Fibroblast of mammary gland (primary cell): ENCODE measurements at places on chromosomes 11 and 22.

DNA sequence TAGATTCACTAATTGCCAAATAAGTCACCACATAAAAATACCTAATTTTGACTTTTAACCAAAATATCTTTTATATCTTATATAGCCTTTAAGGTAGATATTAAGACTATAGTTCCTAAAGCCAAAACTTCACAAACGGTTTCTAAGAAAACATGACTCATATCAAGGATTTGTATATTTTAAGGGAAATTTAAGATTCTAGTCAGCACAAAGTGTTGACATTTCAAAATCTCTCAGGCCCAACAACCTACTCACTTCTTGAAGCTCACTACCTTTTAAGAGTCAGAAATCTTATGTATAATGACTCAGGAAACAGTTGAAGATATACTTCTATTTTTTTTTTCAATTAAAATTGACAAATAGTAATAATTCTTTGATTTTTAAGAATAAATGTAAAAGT lies 221.9 kb downstream of the SBF2 start:
- DNase-seq: peak; percentile 53

DNA sequence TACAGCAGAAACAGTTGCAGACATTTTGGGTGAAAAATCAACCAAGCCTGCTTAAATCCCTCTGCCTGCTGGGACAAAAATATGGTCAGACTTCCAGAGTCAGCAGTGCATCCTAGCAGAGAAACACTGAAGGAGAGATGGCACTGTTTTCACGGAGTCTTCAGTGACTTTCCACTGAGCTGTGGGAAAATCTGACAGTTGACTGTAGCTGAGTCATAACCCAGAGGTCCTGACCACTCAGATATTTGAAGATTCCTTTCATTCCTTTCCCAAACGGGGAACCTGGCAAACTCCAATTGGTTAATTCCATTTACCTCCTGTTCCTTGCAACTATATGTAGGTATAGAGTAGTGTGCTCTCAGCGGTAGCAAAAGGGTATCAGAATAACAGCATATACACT lies 20.9 kb upstream of the UPB1 start:
- DNase-seq: peak; percentile 74

GRCh38 chr11:1073261-1073724 lies 1.4 kb upstream of the MUC2 start:
- peak; percentile 32 for DNase-seq

- DNase-seq: peak; percentile 90
These were observed 16.9 kb downstream of the TSPAN4 start for GRCh38 chr11:859394-860131.

GRCh38 chr11:73359930-73360742 lies 16.1 kb upstream of the RELT start:
- DNase-seq: peak; percentile 54

DNA sequence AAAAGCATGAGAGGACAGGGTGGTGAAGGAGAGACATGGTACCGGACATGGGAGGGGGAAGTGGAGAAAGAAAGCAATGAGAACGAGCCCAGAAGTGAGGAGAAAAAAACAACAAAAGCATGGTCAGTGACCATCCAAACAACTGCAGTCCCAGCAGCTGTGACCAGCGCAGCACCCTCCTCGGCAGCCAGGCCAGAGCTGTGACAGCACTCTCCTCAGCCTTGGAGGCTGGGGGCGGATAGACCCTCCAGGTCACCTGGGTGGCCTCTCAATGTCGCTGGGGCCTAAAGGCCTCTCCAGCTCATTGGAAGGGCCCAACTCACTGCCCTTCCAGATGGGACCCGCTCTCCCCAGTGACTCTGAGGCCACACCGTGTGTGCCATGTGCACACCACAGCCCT lies 103.3 kb downstream of the MED15 start:
- no peak for DNase-seq

DNA sequence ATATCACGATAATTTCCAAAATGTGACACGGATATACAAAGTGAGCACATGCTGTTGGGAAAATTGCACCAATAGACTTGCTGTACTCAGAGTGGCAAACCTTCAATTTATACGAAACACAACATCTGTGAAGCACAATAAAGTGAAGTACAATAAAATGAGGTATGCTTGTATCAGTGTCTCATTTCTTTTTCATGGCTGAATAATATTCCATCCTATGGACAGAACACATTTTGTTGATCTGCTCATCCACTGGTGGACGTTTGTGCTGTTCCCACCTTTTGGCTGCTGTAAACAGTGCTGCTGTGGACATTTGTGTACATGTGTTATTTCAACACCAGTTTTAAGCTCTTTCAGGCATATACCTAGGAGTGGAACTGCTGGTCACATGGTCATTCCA lies 78.7 kb upstream of the CCND1 start:
- DNase-seq: no peak

DNA sequence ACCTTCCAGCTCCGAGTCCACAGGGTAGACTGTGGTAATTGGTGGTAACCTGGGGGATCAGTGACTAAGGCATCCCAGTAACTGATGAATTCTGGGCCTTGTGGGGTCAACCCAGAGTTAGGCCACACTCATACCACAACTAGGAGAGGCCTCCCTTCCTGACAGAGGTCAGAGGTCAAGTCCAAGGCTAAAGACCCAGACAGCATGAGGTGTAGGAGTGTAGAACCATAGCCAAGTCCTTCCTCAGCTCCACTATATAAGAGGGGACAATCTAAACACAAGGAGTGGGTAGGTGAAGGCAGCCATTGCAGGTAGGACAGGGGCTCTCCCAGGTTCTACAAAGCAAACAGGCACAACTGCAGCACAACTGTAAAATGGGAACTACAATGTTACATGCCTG lies 4.6 kb downstream of the AP1B1 start:
- DNase-seq: no peak

DNA sequence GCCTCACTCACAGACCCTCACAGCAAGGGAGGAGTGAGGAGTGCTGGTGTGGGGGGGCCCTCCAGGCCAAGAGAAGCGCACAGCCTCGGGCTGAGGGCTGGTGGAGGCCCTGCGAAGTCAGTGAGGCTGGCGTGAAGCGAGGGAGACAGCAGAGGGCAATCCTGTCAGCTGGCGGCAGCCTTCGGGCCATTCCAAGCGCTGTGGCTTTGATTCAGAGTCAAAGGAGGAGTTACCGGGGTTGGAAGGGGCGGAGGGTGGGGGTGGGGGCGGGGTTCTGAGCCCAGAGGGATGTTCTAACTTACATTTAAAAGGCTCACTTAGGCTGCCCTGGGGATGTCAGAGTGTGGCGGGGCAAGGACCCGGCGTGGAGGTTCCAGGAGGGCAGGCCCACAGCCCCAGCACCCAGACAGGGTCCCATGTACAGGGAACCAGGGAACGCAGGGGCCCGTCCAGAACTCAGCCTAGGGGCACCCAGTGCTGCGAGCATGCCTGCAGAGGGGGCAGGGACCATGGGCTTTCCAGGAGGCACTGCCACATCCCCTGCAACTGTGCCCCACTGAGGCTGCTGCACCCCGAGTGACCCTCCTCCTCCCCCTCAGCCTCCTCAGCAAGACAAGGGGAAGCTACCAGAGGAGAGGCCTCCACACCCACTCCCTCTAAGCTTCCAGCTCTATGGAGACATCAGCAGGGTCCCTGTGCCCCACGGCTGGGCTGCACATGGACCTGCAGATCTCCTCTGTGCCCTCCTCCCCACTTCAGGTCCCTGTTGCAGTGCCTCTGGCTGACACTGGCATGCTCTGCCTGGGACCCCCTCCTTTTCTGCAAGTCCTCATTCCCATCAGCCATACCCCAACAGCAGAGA lies 39.7 kb upstream of the TTLL12 start:
- no peak for DNase-seq

DNA sequence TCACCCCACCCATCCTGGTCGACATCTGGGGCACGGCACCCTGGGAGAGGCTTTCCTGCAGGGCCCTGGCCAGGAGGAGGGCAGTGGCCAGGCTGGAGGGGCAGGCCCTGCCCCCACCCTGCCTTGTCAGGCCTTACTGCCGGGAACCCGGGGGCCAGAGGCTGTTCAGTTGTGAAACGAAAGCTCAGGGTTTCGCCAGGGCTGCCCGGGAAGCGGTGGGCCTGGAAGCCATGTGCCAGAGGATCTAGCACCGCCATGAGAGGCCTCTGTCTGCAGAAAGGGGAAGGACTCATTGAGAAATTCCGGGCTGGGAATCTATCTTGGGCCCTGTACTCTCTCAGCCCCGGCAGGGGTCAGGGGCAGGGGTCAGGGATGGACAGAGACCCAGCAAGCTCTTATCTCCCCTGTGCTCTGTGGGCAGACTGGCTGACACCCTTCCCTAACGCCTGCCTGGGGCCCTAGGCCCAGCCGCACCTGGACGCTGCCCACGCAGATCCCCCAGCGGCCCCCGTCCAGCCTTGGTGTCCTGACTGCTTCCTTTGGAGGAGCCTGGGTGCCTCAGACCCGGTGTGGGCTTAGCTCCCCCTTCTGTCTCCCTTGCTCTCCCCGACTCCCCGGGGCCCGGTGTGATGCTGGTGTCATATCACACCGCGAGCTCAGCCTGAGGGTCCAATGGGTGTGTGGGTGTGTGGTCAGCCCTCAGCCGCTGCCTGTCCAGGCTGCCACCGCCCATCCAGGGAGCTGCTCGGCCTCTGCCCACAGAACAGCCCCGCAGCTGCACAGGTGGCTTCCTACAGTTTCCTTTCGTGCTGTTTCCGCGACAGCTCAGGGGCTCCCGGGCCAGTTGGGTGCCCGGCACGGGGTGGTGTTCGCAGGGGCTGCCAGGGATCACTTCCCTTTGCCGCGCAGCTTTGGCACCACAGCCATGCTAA lies 6.5 kb downstream of the PIM3 start:
- DNase-seq: no peak

DNA sequence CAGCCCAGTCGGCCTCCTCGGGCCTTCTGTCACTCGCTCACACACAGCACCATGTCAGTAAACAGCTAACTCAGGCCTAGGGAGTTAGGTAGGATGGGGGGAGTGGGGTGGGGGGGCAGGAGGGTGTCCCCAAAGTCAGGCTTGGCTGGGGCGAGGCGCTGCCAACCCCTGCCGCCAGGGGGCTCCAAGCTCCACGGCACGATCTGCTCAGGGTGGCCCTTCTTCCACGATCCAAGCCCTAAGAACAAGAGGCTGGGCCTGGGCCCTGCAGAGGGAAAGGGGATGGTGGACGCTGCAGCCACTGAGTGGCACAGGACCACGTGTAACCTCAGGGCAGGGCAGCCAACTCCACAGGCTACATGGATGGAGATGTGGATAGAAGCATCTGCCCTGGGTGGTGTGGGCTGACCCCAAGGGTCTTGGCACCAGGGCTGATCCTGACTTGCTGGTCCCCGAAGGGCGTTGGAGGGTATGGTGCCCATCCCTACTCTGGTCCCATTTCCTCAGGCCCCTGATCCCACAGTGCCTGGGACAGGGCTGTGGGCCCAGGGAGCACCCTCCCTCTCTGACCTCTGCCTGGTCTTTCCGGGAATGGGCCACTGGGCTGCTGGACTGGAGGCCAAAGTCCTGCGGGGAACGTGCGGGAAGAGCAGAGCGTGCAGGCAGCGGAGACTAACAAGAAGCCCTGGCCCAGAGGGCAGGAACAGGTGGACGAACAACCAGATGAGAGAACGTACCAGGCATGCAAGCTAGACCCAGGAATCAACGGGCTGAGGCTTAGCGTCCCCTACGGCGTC lies 29.1 kb upstream of the TXNRD2 start:
- DNase-seq: peak; percentile 55

- peak; percentile 99 for DNase-seq
These were observed 176.3 kb upstream of the TMEM45B start for GRCh38 chr11:129639300-129639699.

- DNase-seq: peak; percentile 96
These were observed 42.6 kb downstream of the NEU3 start for GRCh38 chr11:75031224-75031753.

GRCh38 chr11:73158356-73159051 lies 16.4 kb upstream of the FCHSD2 start:
- no peak for DNase-seq

GRCh38 chr11:28250192-28250591 lies 142.0 kb downstream of the METTL15 start:
- no peak for DNase-seq

GRCh38 chr11:34631737-34632104 lies 10.8 kb downstream of the EHF start:
- DNase-seq: no peak

DNA sequence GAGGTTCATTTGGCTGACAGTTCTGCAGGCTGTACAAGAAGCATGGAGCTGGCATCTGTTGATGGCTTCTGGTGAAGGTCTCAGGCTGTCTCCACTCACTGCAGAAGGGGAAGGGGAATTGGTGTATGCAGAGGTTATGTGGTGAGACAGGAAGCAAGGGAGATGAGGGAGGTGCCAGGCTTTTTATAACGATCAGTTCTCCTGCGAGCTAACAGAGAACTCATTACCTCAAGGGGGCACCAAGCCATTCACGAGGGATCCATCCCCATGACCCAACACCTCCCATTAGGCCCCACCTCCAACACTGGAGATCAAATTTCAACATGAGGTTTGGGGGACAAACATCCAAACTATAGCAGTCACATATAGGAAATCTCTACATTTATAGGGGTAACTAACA lies 38.7 kb upstream of the E2F8 start:
- no peak for DNase-seq

- no peak for DNase-seq
These were observed 873 bp downstream of the GPHA2 start for GRCh38 chr11:64934682-64935358.

DNA sequence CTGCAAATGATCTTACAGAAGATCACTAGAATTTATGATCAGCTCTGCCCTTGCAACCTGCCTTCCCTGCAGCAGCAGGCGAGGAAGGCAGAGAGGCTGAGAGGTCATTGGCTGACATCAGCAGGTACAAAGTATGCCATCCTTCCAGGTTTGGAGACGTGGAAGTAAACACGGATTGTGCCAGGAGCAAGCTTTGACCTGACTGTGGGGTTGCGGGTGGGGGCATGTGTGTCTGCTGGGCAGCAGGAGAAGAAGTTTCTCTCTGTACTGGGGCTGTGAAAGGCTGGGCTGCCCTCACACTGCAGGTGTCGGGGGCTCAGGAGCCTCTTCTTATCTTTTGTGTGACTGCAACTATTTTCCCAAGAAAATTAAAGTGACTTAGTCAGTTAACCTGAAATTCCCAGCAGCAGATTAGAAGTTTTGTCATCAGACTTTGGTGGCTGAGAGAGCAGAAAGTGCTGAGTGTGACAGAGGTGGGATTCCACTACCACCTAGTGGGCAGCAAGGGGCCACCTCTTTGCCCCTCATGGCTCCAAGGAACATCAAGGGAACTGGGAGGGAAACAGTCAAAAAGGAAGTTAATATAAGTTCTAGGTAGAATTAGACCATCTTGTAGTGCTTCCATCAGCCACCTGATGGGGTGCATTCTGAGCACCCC lies 565.9 kb downstream of the ETS1 start:
- no peak for DNase-seq

GRCh38 chr22:25754527-25755202 lies 12.7 kb downstream of the MYO18B start:
- peak; percentile 94 for DNase-seq
